ENCODE measurements at places on chromosomes 1 and 21.

DNA sequence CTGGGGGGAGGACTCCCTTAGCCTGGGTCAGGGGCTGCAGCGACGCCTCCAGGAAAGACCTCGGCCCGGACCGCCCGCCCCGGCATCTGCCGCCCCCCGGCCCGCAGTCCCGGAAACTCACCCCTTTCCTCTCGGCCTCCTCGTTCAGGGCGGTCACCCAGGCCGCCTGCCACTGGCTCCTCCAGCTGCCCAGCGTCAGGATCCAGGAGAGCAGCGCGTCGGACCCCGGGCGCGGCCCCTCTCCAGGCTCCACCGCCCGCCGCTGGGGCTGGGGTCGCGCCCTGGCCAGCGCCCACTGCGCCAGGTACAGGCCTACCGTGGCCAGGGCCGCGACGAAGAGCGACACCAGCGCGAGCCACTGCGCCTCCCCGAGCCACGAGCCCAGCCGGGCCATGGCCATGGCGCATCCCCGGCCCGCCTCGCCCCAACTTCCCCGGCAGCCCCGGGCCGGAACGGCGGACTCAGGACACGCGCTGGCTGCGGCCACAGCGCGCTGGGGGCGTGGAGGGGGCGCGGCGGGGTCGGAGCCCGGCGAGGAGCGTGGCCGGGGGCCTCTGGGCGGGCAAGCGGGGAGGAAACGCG, 478 bp downstream of the C2CD2 start:
- H3K4me3 ChIP-seq, result peak overlapping the region; percentile 58
- peak overlapping the region; percentile 78 for H3K27ac ChIP-seq
- peaks cover 24% of the 10 kb centered on the region for H3K4me1 ChIP-seq
- no peaks in the 10 kb centered on the region for H3K27me3 ChIP-seq

GRCh38 chr21:43815107-43815613, 25.8 kb downstream of the RRP1 start:
- H3K4me1 ChIP-seq, result peaks cover 21% of the 10 kb centered on the region
- no peak overlapping the region for H3K4me3 ChIP-seq
- H3K27ac ChIP-seq, result no peak overlapping the region

DNA sequence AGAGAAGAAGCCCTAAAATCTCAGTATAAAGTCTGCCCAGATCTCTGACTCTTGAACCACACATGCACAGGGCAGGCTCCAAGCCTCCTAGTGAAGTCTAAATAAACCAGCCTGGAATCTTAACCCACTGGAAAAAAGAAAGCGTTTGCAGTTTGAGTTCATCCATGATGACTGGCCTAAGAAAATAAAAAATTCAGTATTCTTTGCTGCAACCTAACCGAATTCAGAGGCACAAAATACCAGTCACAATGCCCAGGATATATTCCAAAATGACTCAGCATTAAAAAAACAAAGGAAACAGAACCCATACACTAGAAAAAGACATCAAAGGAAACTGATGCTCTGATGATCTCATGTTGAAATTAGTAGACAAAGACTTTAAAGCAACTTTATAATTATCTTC, 269.2 kb downstream of the SDCCAG8 start:
- H3K36me3 ChIP-seq, result no peaks in the 10 kb centered on the region
- H3K4me3 ChIP-seq, result no peak overlapping the region
- no peaks in the 10 kb centered on the region for H3K27me3 ChIP-seq
- H3K27ac ChIP-seq, result no peak overlapping the region
- no peaks in the 10 kb centered on the region for H3K4me1 ChIP-seq

DNA sequence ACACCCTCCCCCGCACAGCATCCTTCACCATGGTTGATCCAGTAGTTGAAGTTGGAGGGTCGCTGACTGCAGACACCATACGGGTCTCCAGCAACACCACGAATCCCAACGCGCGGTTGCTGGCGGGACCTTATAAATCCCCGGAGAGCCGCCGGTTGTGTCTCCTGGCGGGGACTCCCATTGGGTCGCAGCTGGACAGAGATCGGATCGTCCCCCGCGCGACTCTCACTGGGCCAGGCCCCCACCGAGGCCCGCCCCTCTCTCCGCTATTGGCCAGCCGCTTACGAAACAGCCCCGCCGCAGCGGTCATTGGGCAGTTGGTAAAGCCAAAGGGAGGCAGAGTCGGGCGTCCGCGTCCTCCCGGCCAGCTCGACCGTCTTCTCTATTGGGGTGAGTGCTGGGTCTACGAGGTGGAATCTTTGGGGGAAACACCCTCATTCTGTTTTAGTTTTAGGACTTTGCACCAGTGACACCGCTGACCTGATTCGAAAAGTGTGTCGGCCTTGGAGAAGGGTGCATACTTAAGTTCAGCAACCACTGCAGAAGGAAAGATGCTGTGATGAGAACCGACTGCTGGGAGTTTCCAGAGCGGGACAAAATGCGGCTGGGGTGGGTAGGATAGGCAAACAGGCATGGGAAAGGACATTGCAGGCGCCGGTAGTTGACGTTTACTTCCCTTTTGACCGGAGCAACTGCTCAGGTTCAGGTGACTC, 27.4 kb downstream of the RABIF start:
- H3K27ac ChIP-seq, result peak overlapping the region; percentile 91
- peak; percentile 95 for DNase-seq

- no peak overlapping the region for H3K27ac ChIP-seq
- no peaks in the 10 kb centered on the region for H3K4me1 ChIP-seq
- no peak for DNase-seq
- H3K4me3 ChIP-seq, result no peak overlapping the region
- H3K36me3 ChIP-seq, result no peaks in the 10 kb centered on the region
- no peaks in the 10 kb centered on the region for H3K27me3 ChIP-seq
Observed at GRCh38 chr1:28909198-28909597, 5.2 kb upstream of the EPB41 start.

DNA sequence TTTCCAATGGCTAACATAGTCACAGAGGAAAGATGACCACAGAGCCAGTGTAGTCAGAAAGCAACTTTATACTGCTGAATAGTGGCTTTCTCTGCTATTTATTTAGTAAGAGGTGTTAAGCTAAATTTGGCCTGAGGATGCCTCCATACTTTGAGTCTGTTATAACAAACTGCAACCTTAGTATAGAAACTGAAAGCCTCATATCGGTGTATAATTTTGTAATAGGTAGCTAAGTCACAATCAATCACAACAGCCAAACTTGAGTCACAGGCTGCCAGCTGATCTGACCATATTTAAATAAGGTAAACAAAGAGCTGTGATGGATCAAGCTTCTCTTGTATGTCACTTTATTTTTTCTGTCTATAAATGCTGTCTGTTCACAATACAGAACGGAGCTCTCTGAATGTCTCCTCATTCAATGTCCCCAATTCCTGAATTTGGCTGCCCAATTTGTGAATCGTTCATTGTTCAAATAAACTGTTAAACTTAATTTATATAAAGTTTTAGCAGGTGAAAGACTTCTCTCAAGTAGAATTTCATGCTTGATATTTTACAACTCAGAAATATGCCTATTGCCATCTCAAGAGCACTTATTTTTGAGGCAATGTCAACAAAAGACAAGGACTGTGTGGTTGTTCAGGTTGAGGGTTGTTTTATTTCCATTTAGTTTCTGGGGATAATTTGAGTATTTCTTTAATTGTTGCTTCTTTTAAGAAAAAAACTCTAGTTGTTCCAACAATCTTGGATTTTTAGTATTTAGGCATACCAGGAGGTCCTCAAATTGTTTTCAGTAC, 339.7 kb upstream of the B3GALT2 start:
- H3K27ac ChIP-seq, result no peak overlapping the region
- H3K27me3 ChIP-seq, result no peaks in the 10 kb centered on the region
- DNase-seq, result no peak
- H3K36me3 ChIP-seq, result no peaks in the 10 kb centered on the region

GRCh38 chr1:155186794-155187455, 13.3 kb downstream of the TRIM46 start:
- H3K27ac ChIP-seq, result peak overlapping the region; percentile 60
- no peaks in the 10 kb centered on the region for H3K36me3 ChIP-seq
- no peak for DNase-seq
- no peaks in the 10 kb centered on the region for H3K27me3 ChIP-seq
- no peak overlapping the region for H3K4me3 ChIP-seq
